ENCODE measurements at places on chromosomes 12 and 14.
A peak's percentile ranks its signal among the peaks of the same experiment; 100 is the strongest.

- no peak for DNase-seq
Observed at GRCh38 chr14:89697281-89698060, 257.1 kb downstream of the EFCAB11 start.

DNA sequence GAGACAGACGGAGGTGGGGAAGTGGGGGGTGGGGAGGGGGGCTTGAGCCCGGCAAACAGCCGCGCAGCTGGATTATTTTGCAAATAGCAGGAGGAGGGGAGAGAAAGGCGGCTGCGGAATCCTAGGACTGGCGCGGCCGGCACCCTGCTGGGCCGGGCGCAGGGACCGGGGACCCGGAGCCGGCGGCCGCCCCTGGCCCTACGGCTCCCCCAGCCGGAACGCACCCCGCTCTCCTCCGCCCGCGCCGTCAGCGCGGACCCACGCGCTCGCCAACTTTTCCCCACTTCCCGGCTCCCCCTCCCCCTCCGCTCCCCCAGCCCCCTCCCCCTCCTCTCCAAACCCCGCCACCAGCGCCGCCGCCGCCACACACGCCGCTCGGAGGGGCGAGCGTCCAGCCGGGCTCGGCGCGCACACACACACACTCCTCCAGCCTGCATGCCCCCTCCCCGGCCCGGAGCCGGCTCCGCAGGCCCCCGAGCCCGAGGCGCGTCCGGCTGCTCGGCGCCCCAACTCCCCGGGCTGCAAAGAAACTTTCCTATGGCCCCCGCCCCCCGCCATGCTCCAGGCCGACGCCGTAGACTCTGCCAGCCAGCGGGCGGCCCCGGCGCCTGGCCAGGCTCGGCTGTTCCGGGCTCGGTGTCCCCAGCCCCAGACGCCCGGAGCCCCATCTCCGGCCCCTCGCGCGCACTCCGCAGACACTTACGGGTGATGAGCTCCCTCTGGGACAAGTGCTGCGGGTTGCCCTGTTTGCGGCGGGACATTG is 1.4 kb downstream of the BCL11B start:
- no peak for DNase-seq

DNA sequence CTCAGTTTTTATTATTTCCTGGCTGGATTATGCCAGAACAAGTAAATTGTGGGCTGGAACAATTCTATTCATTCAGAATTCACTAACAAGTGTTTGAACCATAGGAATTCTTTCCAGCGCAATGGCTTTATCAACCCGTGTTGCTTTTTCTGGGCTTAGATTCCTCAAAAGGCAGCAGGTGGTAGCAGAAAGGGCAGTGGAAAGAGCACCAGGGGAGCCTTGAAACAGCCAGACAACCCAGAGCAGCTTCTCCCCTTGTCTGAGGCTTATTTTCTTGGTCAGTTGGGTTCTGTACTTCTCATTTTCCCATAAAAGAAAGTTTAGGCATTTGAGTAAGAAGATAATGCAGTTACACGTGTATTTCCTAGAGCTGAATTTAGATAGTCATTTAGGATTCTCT is 130.7 kb downstream of the OTOGL start:
- DNase-seq, result peak; percentile 10

GRCh38 chr12:30796891-30797371 is 42.2 kb upstream of the CAPRIN2 start:
- DNase-seq, result no peak

DNA sequence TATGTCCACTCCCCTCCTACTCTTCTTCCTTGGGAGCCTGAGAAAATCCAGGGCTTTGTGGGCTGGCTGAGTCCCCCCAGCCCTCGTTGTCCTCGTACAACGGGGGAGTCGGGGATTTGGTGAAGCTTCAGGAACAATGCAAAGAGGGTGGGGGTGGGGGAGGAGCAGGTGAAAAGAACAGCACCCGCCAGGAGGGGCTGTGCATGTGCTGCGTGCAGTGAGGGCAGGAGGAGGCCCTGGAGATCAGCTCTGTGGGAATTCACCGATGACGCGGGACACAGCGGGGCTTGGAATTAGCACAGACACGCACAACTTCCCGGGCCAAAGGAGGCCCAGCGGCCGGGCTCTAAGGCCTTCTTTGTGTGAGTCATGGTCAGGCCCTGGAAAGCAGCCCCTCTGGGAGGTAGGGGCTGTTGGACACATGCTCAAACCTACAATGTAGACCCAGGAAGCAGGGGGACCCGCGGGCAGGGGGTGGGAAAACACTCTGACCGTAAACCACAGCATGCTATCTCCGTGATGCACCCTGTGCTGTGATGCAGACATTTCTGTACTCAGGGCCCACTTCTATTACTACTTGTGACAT is 32.8 kb downstream of the RBM19 start:
- no peak for DNase-seq

DNA sequence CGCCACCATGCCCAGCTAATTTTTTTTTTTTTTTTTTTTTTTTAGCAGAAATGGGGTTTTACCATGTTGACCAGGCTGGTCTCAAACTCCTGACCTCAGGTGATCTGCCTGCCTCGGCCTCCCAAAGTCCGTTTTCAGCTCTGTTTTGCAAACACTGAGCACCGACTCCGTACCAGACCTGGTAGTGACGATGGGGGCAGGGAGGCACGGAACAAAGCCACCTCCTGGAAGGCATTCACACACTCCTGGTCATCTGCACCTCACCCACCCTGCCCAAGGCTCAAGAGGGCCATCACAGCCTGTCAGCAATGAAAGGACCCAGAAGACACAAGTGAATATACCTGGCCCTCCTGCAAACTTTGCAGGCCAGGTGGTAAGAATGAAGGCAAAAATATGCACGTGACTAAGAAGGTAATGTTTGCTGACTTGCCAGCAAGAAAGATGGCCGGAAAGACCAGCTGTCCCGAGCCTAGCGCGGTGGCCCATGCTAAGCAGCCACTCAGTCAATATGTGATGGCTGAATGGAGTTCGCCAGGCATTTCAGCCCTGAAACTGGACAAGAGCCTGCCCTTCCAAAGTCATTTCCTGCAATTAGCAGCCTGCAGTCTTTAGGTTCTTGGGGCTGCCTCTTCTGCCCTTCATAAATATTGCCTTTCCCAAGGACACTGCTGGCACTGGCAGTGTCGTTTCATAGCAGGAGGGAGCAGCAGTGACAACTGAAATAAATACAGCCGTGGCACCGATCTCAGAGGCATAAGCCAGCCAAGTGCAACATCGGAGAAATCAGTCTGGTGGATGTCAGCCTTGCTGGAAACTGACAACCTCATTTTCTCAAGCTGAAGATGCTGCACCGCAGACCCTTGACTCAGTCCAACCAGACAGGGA is 17.6 kb downstream of the MMAB start:
- no peak for DNase-seq

DNA sequence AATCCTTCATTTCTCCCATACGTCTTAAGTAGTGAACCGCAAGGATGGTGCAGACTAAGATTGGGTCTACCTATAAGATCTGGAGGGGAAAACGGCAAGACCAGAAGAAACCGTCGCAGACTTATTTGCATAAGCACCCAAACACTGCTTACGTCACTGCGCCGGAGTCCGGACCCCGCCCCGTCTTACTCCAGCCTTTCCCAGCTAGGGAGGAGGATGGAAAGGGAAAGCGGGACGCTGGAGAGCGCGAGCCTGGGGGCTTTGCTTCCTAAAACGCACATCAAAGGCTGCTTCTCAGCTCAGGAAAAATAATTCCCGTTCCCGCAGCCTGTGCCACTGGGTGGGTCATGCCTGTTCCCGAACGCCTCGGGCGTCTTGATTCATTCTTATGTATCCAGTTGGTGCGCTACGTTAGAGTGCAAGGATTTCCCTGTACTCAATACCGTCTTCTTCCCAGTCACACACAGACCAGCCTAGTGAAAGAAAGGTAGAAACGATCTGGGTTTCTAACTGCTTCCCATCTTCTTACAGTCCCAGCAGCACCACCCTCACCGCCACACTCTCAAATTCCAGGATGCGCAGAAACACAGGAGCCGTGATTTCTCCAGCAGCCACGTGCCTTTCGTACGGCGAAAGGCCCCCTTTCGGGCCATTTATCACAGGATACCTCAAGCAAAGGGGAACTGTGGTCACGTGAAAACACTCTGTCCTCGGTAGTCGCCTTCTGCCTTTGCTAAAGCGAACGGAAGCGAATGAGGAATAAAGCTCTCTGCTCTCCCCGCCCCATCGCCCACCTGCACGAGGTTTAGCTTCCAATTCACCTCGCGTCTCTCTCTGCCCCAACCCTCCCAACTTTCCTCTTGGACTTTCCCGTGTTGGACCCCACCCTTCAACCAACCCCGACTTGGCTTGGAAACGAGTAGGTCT is 1.1 kb downstream of the SLC6A15 start:
- DNase-seq, result no peak

GRCh38 chr12:96401076-96401871 is 1.0 kb upstream of the CDK17 start:
- DNase-seq, result peak; percentile 29

DNA sequence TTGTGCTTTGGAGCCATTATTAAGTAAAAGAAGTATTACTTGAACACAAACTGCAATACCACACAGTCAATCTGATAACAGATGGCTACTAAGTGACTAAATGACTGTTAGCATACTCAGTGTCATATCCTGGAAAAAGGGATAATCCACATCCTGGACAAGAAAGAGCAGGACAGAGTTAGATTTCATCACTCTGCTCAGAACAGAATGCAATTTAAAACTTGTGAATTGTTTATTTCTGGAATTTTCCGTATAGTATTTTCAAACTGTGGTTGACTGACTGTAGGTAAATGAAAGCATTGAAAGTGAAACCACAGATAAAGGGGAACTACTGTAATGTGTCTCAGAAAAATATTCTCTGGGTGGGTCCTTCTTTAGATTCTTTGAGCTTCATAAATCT is 458.8 kb downstream of the TMEM117 start:
- no peak for DNase-seq

- DNase-seq, result no peak
Observed at GRCh38 chr12:77062846-77063461, 2.4 kb downstream of the E2F7 start.

GRCh38 chr12:122005252-122005776 is 16.4 kb upstream of the BCL7A start:
- no peak for DNase-seq

- peak; percentile 91 for DNase-seq
Observed at GRCh38 chr12:122681814-122682213, 21.3 kb downstream of the HCAR2 start.

DNA sequence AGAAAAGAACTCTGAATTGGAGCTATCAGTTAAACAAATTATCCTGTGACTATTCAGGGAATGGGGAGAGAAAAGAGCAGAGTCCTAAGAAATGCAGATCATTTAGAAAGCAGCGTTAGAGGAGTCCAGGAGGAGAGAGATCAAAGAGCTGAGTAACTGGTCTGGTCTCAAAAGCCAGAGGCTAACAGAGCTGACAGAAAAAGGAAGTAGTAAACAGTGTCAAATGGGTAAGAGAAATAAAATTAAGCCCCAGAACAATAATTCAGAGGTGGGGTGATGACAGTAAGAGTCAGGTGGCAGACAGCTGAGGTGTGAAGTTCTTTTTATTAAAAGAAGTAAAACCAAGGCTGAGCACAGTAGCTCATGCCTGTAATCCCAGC is 19.3 kb downstream of the GXYLT1 start:
- DNase-seq, result no peak

GRCh38 chr12:122517877-122518276 is 8.9 kb downstream of the RSRC2 start:
- no peak for DNase-seq

- no peak for DNase-seq
Observed at GRCh38 chr12:4905316-4905715, 4.4 kb upstream of the KCNA1 start.
